ENCODE measurements at places on chromosomes 11 and 22.

DNA sequence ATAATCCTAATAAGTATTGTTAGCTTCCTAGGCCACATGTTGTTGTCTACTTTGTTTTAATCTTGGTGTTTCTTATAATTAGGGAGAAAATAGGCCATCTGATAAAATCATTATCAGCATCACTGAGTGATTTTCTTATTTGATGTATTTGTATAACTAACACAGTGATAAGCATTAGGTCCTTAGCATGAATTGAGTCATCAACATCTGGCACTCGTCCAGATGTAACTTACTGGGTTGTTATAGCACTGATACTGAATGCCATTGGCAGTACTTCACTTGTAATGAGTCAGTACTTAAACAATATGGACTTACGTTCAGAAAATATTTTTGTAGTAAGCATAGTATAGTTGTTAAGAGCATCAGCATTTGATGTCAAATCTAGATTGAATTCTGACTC lies 16.2 kb downstream of the API5 start:
- no peak for DNase-seq

DNA sequence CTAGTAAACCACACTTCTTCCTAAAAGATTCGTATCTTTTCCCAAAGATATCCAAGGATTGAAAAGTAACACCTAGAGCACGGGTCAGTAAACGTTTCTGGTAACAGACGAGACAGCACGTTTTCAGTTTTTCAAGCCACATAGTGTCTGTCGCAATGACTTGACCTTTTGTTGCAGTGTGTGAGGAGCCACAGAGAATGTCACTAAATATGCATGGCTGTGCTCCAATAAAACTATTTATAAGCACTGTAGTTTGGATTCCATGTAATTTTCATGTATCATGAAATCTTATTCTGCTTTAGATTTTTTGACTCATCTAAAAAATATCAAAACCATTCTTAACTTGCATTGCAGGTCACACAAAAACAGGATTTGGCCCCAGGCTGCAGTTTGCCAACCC lies 18.3 kb upstream of the MICAL3 start:
- no peak for DNase-seq

DNA sequence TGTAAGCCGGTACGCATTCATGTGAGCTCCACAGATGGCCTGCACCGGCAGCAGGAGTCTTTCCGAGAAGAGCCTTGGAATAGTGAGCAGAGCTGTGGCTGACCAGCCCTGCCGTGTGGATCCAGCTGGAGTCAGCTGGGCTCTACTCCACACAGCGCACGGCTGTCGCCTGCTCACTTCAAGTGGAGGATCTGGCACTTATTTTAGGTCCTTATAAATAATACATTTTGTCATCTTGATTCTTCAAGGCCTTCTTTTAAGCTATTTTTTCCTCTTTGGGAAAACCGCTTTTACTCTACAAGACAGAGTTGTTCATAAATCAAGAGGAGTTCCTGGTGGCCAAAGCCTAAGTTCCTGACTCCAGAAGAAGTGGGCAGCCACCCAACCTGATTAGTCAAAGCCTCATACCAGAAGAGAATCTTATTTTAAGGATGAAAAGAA lies 93.8 kb downstream of the KCNC1 start:
- no peak for DNase-seq

- peak; percentile 76 for DNase-seq
Observed at GRCh38 chr22:32788904-32789624, 12.4 kb upstream of the TIMP3 start.

DNA sequence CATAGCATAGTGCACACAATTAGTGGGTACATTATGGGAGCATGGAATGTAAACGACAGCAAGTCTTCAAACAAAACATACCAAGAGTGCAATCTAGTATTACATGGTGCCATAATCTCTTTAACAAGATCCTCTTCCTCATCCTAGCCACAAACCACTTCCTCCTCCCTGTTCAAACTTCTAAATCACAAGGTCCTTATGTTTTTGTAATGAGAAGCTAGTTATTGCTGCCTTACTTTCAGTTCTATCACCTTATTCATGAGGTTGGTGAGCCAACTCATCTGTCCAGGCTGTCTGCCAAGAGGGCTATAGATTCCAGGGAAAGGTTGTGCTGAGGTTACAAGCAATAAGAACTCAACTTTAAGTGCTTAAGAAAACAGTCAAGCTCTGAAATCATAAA lies 195.4 kb upstream of the ARHGAP20 start:
- no peak for DNase-seq

GRCh38 chr11:36684840-36685801 lies 87.1 kb upstream of the RAG2 start:
- DNase-seq, result no peak

- DNase-seq, result no peak
Observed at GRCh38 chr11:69899957-69900821, 81.0 kb upstream of the FGF3 start.

DNA sequence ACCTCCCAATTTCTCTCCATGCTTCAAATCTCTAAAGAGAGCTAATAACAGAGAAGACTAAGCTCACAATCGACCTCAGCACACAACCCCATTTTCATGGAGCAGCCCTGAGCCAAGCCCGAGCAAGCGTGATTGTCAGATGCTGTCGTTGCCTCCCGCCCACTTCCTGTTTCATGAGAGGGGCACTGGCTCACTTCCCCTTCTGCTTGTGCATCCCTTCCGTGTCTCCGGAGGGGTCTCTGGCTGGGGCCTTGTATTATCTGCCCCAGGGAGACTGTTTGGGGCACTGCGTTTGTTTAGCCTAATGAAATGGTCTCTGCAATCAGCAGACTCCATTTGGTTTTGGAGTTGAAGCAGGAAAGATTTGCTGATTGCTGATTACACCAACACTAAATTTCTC lies 181.3 kb upstream of the SEZ6L start:
- DNase-seq, result no peak

- DNase-seq, result no peak
Observed at GRCh38 chr11:99307510-99308088, 286.9 kb downstream of the CNTN5 start.

- no peak for DNase-seq
Observed at GRCh38 chr11:120945042-120945441, 78.9 kb upstream of the TBCEL start.

DNA sequence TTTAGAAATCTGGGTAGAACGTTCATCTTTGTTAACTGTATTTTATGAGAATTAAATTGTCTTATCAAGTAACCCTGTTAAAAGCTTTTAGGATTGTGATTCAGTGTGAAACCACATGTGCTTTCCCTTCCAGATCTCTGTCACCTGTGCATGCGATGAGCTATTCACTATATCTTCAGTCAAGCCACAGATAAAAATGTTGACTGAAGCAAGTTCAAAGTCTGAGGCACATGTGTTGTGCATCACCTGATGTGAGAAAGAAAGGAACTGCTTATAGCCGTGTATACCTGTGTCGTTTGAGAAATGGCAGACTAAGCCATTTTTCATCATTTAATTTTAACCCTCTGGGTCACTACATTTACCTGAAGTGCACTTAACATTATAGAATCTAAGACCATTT lies 1088.9 kb upstream of the TENM4 start:
- DNase-seq, result no peak

DNA sequence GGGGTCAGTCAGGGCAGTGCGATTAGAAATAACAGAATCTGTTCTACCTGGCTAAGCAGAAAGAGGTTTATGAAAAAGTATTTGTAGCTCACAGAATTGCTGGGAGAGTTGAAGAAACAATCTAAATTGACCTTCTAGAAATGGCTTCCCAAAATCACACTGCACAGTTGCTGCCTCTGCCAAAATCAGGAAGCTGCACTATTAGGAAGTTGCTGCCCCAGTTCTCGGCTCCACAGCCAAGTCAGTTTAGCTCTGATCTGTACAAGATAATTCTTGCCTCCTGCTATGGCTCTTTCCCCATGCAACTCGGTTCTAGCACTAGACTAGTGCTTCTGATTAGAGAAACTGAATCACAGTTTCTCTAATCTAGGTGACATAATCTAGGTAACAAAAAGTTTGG lies 16.0 kb upstream of the CCDC90B start:
- no peak for DNase-seq

GRCh38 chr11:324156-324555 lies 3.5 kb upstream of the IFITM3 start:
- DNase-seq, result peak; percentile 37

DNA sequence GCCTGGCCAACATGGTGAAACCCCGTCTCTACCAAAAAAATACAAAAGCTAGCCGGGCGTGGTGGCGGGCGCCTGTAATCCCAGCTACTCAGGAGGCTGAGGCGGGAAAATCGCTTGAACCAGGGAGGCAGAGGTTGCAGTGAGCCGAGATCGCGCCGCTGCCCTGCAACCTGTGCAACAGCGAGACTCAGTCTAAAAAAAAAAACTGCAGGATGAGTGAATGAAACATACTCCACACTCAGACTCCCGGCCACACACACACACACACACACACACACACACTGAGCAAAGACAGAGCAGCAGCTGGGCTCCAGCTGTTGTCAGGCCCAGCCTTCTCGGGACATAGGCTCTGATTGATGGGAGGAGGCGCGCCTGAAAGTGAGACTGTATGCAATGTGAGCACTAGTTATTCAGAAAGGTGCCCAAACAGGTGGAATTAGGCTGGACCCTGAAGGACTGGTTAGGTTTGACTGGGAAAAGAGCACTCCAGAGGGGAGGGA lies 1.5 kb upstream of the PLEKHA7 start:
- no peak for DNase-seq

DNA sequence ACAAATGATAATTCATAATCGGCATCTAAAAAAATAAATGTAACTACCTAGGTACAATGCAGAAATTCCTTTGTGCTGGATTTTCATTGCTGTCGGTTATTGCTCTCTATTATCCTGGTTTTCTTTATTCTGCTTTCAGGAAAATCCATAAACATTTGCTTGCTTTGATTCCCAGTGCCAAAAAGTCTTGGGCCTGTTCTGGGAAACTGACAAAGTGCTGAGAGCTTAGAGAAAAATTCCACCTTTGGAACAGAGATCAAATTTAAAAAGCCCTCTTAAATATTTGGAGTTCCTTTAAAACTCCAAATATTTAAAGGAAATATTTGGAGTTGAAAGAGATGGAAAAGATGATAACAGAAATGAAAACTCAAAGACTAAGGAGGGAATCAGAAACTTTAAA lies 87.3 kb upstream of the ZBED5 start:
- DNase-seq, result no peak

GRCh38 chr11:121534131-121535093 lies 81.6 kb upstream of the SORL1-AS1 start:
- no peak for DNase-seq

- peak; percentile 85 for DNase-seq
Observed at GRCh38 chr11:79617561-79617960, 176.7 kb upstream of the TENM4 start.

DNA sequence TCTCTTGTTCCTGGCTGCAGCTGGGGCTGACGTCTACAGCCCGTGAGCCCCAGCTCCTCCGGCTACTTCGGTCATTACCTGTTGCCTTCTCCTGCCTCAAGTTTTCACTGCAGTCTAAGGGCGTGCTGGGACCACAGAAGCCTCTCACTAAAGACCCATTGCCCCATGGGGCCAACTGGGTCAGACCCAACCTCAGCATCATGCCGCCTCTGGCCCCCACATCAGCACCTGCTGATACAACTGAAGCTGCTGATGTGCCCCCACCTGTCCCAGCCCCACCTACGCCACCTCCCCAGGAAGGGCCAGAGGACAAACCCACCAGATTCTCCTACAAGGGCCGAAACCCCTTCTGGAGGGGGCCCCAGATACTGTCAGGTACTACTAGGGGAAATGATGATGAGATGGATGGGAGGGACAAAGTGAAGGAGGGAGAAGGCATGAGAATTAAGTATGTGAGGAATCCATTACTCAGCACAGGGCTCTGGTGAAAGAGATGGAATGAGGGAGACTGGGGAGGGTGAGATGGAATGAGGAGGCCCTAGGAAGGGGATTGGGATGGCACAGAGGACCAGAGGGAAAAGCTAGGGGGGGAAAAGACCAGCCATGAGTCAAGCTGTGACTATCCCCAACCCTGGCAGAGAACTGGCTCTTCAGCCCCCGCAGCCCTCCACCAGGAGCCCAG lies 5.1 kb downstream of the C11orf42 start:
- no peak for DNase-seq

DNA sequence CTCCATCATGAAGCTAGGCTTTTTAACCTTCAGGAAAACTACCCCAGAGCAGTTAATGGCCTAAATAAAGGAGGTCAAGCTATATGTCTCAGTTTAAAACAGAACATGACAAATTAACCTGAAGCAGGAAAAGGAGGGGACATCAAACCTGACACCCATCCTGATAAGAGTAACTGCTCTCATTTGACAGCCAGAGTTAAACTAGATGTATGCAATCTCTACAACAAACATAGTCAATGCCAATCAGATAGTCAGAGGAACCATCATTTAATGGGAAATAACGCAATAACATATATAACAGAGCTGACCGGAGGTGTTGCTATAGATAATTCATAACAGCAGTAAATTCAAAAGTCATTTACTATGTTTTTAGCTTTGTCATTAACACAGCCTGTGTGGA lies 3.1 kb downstream of the ZNF202 start:
- DNase-seq, result no peak

DNA sequence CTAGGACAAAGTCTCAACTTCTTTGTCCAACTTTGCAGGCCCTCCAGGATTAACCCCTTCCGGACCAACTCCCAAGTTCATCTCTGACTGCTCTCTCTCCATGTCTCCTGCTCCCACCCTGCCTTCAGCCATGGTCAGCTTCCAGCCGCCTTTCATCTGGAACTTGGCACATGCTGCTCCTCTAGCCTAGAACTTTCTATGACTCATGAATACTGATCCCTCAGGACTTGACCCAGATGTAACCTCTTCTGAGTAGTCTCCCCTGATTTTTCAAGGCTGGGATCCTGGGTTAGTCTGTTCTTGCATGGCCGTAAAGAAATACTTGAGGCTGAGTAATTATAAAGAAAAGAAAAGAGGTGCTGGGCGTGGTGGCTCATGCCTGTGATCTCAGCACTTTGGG lies 5.2 kb upstream of the SLC15A3 start:
- peak; percentile 11 for DNase-seq

DNA sequence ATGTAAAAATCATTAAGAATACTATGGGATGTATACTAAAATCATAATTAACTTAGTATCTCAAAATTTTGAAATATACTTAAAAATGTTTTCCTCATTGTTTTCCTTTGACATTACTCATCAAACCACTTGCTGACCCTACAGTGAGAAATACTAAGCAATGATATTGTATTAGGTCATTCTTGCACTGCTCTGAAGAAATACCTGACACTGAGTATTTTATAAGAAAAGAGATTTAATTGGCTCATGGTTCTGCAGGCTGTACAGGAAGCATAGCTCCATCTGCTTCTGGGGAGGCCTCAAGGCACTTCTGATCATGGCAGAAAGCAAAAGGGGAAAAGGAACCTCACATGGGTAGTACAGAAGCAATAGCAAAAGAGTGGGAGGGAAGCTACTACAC lies 950.9 kb upstream of the CHORDC1 start:
- no peak for DNase-seq

GRCh38 chr11:14029971-14030920 lies 67.7 kb downstream of the SPON1 start:
- peak; percentile 65 for DNase-seq

All from islet precursor cell (in vitro differentiated cells).